ENCODE measurements at places on chromosomes 12 and 14.

GRCh38 chr12:72560003-72560769 lies 288.0 kb downstream of the TRHDE start:
- DNase-seq: no peak

- no peak for DNase-seq
Measured at GRCh38 chr14:101120641-101121507, 217.4 kb upstream of the RTL1 start.

DNA sequence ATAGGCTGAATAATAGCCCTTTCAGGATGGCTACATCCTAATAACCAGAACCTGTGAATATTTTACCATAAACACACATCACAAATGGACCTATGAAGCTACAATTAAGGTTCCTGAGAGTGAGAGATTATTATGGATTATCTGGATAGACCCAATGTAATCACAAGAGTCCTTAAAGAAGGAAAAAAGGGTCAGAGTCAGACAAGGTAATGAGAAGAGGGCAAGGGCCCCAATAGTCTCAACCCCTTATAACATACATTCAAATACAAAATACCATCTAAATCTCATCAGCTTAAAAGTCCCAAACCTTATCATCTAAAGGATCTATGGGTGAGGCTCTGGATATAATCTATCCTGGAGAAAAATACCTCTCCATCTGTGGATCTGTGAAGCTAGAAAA lies 64.7 kb downstream of the GARIN6 start:
- no peak for DNase-seq

DNA sequence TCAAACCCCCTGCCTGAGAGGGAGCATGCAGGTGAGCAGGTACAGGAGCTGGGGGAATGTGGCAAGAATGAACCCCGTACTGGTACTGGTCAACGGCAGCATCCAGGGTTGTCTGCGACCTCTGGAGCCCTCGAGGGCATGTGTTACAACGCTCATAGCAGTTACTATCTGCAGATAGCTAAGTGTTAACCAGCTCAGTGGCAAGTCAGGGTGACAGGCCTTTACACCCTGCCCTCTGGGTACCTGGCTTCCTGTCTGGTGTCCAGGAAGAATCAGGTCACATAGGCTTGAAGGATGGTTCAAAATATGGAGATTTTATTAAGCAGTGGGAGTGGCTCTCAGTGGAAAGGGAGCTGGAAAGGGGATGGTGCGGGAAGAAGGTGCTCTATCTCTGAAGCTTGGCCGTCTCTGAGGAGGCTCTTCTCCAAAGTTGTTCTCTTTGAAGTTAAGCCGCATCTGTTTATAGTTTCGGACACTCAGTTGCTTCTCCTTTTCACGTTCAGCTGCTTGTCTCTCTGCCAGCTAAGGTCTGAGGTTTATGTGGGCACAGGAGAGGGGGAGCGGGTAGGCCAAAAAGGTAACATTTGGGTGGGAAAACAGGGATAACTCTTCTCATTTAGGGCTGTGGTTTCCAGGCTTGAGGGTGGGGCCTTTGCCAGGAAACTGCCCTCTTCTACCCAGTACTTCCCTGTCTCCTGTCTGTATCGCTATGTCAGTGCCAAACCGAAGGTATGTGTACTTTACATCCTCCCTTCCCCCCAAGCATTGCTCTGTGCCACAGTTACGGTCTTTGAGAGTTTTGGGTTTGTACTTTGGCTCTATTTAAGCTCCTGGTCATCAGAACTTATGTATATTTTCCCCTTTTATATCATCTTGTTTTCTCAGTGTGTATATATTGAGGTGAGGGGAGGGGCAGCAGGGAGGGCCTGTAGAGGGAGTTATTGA lies 305.8 kb downstream of the RGS6 start:
- DNase-seq: no peak

GRCh38 chr14:37697489-37698121 lies 102.2 kb downstream of the TTC6 start:
- DNase-seq: no peak

DNA sequence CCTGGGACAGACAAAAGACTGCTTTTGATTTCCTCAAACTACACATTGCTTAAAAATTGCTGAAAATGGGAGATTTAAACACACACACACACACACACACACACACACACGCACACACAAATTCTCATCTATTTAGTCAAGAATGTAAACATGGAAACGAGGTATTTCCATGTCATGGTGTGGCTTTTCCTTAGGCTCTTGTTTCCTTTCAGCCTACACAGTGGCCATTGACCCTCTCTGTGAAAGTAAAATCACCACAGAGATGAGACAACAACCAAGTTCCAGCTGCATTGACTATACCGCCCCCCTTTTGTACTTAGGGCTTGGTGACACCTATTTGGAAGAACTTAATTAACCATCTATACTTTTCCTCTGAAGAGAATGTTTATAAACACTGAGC lies 41.9 kb downstream of the TTC8 start:
- DNase-seq: no peak

DNA sequence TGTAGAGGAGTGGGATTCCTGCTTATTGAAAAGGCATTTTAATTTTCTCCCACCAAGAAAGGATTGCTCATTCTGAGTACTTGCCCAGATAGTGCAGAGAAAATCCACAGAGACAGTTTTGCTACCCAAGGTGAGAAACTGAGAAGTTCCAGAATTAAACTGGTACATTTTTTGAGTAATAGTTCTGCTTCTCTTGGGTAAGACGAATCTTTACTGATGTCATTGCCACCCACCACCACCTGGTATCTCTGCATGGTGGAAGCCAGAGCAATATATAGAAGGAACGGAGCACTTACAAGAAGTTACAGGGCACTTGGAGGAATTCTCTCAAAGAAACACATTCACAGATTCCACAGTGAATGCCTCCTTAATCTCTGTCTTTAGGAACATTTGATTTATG lies 20.7 kb upstream of the FRMD6 start:
- no peak for DNase-seq

DNA sequence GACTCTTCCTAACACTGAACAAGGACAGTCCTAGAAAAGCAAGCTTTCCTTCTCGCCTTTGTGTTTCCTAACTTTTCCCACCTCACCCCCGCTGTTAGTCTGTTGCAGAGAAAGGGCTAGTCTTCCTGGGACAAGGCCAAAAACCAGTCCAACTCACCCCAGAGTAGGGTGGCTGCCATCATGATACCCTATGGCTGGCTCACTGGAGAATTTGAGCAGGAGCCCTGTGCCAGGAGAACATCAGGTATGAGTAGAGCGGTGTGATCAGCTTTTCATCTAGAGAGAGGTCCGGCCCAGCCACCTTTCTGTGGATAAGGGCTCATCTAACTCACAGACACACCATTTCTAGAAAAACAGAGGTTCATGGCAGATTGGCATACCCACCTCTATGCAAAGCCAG lies 16.7 kb upstream of the ZFP36L1 start:
- no peak for DNase-seq

DNA sequence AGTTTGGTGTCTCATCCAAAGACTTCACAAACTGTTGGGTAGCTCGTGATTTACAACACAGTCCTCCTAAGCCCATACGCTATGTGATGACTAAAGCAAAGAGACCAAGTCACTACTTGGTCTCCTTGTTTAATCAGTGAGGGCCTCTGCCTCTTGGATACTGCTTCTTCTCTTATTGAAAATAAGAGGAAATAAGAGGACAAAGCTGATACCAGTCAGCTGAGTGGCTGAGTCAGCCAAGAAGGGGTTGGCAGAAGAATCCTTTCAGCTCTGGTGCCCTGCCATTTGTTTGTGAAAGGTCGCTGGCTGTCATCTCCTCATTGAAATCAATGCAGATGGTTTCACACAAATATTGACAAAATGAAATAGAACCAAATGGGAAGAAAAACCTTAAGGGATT lies 67.5 kb upstream of the SLC35F4 start:
- no peak for DNase-seq

DNA sequence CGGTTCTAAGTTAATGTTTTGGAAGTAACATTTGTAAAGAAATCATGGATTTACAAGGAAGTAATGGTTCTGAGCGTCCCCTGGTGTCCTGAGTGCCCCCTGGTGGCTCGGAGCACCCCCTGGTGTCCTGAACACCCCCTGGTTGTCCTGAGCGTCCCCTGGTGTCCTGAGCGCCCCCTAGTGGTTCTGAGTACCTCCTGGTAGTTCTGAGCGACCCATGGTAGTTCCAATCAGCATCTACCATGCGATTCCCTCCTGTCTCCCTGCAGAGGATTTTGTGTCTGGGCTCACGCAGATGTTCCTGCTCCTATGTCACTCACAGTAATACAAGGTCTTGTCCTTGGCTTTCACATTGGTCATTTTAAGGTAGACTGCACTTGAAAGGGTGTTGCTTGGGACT lies 1352.9 kb downstream of the TMEM121 start:
- peak; percentile 27 for DNase-seq

DNA sequence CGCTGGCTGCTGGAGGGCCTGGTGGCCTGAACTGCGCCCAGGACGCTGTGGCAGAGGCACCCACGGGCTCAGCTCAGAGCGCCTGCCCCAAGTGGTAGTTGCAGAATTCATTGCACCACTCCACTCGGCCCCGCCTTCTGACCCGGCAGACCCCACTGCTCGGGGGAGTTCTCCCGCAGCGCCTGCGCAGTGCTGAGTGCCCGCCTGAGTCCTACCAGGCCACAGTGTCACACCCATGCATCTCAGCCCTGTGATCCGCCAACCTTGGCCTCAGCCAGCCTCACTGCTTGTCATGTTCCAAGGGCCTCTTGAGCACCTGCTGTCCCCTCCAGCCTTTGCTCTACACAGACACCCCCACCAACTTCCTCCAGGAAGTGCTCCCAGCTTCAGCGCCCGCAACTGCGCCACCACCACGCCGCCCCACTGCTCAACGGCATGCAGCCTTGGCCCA lies 12.2 kb downstream of the DEGS2 start:
- DNase-seq: peak; percentile 78

GRCh38 chr14:35231207-35231760 lies 60.9 kb upstream of the PSMA6 start:
- DNase-seq: no peak

- no peak for DNase-seq
Measured at GRCh38 chr14:70709726-70710382, 68.1 kb downstream of the TTC9 start.

DNA sequence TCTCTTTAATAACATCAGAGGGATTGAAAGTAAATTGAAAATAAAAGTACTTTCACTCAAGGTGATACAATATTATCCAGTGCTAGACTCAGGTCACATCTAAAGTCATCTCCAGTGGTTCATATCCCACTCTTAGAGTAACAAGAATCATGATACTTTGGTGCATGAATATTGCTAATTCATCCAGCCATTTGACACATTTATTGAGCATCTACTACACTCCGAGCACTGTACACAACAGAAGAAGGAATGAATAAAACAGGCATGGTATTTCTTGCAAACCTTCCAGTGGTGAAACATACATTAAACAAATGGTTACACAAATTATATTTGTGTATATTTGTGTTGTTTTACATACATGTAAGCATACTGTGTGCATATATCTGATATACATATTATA lies 116.0 kb upstream of the TMCC3 start:
- no peak for DNase-seq

- no peak for DNase-seq
Measured at GRCh38 chr12:125114365-125115141, 49.3 kb downstream of the AACS start.

DNA sequence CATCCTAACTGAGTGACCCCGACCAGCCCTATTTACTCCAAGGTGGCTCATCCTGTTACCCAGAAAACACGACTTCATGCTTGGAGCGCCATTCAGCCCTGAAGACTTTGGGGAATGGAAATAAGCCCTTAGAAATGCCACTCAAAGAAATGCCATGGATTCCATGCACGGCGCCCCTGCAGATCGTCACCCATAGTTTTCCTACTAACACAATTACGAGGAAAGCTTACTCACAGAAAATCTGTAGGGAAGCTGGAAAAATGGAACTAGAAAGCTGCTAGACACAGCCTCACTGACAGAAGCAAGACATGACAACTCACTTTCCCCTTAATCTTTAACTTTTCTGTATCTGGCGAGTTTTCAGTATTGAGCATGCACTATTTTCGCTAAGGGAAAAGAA lies 19.5 kb downstream of the NUAK1 start:
- no peak for DNase-seq

- no peak for DNase-seq
Measured at GRCh38 chr12:79597910-79598309, 92.9 kb downstream of the PAWR start.

DNA sequence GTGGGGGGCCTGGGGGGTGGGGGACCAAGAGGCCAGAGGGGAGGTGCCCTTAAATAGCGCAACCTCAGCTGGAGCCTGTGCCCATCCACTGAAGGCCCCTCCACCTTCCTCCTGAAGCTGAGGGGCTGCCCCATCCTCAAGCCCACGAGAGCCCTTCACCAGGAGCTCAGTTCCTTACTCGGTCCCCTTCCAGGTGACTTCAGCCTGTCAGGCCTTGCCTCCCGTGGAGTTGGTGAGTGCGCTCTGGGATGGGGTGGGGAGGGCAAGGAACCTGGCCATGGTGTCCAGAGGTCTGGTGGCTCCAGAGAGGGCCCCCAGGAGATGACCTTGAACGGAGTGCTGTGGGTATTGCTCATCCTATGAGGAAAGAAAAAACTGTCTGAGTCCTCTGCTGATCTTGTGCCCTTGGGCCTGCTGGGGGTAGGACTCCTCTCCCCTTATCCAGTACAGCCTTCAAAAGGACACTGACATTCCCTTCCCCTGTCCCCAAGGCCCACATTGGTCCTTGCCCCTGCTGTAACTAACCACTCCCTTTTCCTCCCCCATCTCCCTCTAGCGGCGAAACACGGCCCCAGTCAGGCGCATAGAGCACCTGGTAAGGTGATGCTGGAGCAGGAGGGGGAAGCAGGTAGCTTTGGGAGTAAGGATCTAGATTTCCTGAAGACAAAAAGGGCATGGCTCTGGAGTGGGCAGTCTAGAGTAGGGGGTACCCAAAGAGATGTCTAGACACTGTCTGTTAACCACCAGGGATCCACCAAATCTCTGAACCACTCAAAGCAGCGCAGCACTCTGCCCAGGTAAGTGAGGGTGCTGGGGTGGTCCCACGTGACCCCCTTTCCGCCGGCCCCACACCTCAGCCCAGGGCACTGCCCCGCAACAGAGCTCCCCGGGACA lies 3.6 kb downstream of the TNS2 start:
- DNase-seq: peak; percentile 81

- no peak for DNase-seq
Measured at GRCh38 chr14:35504260-35504659, 29.7 kb upstream of the INSM2 start.

GRCh38 chr12:8822298-8822697 lies at the start of gene A2ML1:
Gene A2ML1 (plus strand): TSS chr12:8822621. CDS start chr12:8822652, 31 bp downstream.
- DNase-seq: no peak

DNA sequence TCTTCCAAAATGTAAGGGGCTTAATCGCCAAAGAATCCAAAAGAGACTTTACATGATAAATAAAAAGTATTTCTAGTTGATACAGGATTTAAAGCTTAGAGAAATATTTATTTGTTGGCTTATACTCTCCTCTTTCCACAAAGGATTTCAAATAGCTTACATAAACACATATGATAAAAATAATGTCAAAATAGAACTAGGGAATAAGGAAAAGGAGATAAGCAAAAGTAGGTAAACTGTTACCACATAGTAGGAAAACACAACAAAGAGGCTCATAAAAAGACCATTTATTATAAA lies 387.0 kb downstream of the EGLN3 start:
- no peak for DNase-seq

DNA sequence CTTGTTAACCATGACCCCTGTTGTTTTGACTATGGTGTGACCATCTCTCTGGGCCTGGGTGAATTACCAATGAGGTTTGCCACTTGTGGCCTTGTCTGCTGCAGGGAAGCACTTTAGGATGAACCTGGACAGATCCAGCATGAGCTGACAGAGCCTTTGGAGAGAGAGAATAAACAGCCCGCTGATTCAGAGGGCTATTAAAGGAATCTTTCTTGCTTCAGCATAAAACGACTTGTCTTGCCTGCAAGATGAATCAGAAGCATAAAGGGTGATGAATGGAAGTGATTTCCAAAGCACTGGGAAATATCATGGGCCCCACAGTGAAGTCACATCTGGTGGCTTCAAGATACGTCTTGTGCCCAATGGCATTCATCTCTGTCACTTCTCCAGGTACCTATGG lies 69.0 kb upstream of the WSCD2 start:
- no peak for DNase-seq
